ENCODE measurements at places on chromosomes 16 and 17. TPM values are rescaled to one million over a fixed set of nuclear protein-coding genes. Genes with fewer than 3 reads are reported as not detected.
A peak's percentile ranks its signal among the peaks of the same experiment; 100 is the strongest.

The C16orf92 gene
- total RNA-seq, result not detected

The MEIOC gene
- total RNA-seq, result 0.13 TPM

The ASGR2 gene
- not detected for total RNA-seq

The CCL17 gene
- not detected for total RNA-seq

- no peak for DNase-seq
These were observed 13.7 kb downstream of the GPR179 start for GRCh38 chr17:38329808-38330730.

DNA sequence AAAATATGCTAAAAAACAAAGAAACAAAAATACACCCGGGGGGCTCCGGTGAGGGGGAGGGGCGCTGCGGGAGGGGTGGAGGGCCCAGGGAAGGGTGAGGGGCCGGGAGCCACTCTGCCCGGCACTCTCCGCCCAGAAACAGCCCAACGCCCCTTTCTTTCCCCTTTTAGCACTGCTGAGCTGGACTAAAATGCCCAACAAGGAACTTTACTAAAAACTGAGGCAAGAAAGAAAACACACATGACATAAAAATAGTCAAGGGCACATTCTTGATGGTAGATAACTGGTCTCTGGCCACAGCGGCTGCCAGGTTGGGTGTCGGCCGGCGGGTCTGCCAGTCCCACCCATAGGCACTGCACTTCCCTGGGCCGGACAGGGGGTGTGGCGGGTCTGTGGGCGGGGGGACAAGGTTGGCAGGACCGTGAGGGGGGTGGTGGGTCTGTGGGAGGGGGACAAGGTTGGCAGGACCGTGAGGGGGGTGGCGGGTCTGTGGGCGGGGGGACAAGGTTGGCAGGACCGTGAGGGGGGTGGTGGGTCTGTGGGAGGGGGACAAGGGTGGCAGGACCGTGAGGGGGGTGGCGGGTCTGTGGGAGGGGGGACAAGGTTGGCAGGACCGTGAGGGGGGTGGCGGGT, 20.9 kb downstream of the METRNL start:
- no peak for DNase-seq

DNA sequence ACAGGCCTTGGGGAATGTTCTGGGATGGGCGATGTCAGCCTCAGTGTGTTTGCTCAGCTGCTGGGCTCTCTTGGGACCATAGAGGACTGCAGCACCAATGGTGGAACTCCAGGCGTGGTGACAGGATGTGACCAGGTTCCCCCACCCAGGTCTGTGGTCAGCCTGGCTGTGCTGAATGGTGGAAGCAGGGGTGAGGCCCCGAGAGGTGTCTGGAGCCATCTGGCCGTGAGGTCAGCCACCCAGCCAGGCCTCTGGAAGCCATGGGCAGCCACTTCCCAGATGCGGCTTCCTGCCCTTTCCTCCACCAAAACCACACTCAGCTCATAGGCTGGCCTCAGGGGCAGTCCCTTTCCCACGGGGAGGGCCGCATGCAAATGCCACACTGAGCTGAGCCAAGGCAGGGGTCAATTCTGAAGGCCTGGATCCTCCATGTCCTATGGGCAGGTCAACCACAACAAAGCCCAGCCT, 7.8 kb upstream of the MAPK7 start:
- DNase-seq, result no peak

GRCh38 chr16:56389554-56389953, 35.8 kb downstream of the AMFR start:
- DNase-seq, result peak; percentile 75

GRCh38 chr17:7114875-7115614, 423 bp upstream of the ASGR2 start:
- DNase-seq, result no peak

- no peak for DNase-seq
These were observed 26.3 kb downstream of the ZZEF1 start for GRCh38 chr17:4116516-4116915.

DNA sequence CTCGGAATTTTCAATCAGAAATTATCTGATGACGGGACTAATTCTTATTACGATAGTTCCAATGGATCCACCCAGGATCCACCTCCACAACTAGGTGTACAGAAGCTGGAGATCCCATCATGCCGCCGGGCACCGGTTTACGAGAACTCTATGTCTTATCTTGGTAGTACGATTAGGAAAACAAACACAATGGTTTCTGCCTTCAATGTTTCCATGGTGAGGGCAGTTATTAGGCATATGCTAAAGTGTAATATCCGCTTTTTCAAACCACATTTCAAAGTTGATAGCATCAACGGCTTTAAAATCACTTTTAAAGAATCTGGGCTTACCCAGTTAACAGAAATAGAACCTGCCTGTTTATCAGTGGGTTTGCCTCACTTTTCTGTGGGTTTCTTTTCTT, 705.7 kb downstream of the MAF start:
- DNase-seq, result no peak

- DNase-seq, result no peak
These were observed 12.2 kb downstream of the GALNS start for GRCh38 chr16:88844419-88845036.

GRCh38 chr16:23339787-23340186, 37.7 kb downstream of the SCNN1B start:
- peak; percentile 85 for DNase-seq

GRCh38 chr17:4880857-4881256, 18.5 kb upstream of the C17orf107 start:
- no peak for DNase-seq

Data from mammary epithelial cell (primary cell).